Naive thymus-derived CD4-positive, alpha-beta T cell (primary cell): ENCODE measurements at places on chromosomes 6 and 20. TPM values are rescaled to one million over a fixed set of nuclear protein-coding genes. Genes with fewer than 3 reads are reported as not detected.

Gene TMEM200A
- total RNA-seq = 0.56 TPM

Gene PRL
- not detected for total RNA-seq

Gene BNIP5
- not detected for total RNA-seq

Gene DDX43
- total RNA-seq = not detected

Gene KCNK15
- not detected for total RNA-seq

Gene B3GALT4
- total RNA-seq = 16.6 TPM

Gene TGIF2
- total RNA-seq = 41.3 TPM

Gene TMEM217
- 1.6 TPM for total RNA-seq

Gene RNGTT
- total RNA-seq = 26.5 TPM

Gene FERMT1
- total RNA-seq = 0.10 and 0.17 TPM in 2 replicates

- no peak for DNase-seq
Measured at GRCh38 chr6:108671790-108672189, 111.1 kb downstream of the FOXO3 start.

DNA sequence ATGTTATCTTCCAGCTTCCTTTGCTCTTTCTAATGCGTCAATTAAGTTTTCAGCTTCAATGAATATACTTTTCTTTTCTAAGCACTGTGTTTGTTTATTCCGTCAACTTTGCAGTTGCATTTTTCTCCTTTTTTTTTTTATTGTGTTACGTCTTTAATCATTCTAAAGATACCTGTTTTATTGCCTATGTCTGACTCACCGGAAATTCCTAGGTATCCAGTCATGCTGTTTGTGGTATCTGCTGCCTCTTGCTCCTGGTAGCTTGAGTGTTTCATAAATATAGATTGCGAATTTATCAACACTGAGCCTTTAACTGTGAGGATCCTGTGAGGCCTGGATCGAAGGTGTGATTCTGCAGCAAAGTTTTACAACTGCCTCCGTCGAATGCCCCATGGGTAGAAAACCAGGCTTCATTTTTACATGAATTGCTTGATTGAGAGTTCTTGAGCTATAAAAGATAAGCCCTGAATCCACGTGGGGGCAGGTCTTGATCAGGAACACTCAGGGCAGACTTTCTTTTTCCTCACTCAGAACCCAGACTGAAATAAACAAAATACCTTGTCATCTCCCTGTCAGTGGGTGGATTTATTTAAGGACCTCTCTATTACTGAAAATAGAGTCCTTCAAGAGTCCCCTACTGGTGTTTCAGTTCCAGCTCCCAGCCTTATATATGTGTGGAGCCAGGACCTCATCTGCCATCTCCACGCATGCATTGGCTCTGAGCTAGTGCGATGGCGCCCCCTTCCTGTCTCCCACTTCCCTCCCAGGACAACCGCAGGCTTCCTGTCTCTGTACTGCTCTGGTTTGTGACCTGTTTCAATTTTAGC lies 60.1 kb upstream of the LRRC1 start:
- no peak for DNase-seq

DNA sequence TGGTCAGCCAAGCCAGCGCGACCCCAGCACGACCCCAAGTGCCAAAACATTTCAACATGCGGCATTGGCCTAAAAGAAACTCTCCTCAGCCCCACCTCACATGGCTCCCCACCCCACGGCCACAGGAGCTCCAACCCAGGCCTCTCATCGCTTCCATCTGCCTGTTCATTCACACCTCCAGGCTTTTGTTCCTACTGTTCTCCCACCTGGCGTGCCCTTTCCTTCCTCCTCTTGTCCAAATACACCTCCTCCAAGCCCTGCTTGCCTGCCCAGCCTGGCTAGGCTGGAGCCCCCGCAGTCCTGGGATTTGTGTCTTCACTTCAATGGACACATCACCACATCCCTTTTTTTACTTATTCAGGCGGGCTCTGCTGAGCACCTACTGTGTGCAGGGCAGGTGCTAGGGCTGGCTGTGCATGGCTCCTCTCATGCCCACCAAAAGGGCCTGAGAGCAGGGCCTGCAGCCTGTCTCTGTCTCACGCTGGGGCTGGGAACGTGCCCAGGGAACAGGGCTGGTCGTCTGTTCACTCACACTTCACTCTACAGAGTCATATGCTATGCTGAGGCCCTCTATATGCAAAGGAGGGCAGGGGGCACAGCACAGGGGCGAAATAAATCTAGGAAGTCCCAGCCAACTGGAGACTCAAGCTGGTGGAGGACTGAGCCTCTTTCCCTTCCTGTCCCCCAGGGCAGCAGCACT lies 61.1 kb downstream of the GRM4 start:
- no peak for DNase-seq

DNA sequence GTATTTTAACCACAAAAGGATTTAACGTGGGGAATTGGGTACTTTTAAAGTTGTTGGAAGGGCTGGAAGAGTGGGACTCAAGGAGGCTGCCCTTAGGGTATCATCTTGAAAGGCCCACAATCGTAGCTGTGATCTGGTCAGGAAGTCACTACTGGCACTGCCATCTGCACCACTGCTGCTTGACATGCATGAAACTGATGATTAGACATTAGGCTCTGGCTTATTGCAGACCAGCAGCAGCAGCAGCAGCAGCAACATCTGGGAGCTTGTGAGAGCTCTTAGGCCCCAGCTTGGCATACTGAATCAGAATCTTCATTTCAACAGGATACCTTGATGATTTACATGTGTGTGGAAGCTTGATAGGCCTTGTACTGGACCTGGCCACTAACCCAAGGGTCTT lies 68.6 kb downstream of the PHF20 start:
- DNase-seq = no peak

- no peak for DNase-seq
Measured at GRCh38 chr20:57672164-57672563, 37.7 kb downstream of the PMEPA1 start.

DNA sequence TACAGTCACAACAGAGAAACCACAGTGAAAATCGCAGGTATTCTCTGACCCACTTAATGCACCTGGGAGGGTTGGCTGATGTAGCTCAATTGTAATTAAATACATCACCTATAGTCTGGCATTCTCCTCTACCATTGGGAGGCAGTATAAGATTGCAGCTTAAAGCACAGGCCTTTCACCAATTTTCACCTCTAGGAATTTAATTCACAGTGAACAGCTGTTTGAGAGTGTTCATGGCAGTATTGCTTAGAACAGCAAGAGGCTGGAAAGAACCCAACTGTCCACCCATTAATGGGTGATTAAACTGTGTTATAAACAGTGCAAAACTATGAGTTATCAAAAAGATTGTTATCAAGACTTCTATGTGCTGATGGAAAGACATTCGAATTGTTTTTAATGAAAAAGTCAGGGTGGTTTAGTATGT lies 2.0 kb downstream of the EDEM2 start:
- DNase-seq = peak; percentile 62

DNA sequence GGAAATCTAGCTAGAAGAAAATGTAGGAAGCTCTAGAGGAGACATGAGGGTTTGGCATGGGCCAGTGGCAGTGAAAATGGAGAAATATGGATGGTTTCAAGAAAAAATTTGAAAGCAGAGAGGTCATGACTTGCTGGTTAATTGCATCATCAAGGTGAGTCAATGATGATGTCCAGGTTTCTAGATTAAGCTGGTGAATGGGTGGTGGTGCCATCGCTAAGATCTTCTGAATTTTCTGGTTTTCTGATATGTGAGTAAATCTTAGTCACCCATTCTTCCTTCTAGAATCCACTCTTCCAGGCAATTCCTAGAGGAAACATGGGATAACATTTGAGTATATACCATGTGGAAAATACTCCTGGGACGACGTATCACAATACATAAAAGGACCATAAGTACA lies 25.0 kb downstream of the SH3BGRL2 start:
- no peak for DNase-seq

DNA sequence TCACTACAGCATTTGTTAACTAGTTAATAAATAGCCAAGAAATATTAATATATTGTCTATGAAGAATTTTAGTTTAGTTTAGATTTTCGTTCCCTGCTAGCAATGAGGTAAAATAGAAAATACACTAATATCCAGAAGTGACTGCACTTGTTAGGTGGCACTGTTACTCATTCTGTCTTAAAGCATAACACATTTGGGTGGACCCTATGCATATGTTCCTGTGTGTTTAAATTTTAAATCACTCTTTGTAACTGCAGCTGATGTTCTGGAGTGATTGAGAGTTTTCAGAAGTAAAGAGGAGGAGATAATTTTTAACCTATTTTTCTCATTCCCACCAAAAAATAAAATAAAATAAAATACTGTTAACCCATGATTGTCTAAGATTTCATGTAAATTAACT lies 73.9 kb upstream of the SOX4 start:
- DNase-seq = no peak

DNA sequence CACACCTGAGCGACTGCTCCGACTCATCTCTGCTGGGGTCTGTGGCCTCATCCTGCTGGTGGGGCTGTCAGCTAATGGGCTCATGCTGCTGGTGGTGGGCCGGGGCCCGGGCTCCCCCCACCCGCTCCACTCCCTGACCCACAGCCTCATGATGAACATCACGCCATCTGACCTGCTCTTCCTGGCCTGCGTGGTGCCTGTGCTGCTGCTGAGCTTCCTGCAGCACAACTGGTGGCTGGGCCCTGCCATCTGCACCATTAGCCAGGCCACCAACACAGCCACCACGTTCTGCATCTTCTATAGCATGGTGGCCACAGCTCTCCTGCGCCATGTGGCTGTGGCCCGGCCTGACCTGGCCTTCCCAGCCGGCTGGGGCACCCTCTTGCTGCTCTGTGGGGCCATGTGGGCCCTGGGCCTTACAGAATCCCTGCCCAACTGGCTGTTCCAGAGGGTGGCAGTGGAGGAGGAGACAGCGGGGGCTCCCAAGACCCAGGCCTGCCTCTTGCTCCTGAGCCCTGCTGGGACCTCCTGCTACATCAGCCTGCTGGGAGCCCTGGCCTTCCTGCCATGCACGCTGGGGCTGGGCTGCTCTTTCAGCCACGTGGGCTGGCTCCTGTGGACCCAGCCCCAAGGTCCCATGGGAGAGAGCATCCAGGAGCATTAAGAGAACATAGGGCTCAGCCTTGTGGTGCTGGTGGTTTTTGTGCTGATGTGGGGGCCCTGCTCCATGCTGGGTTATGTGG lies 39.6 kb downstream of the RAB44 start:
- DNase-seq = no peak

- no peak for DNase-seq
Measured at GRCh38 chr6:5751525-5752390, 255.0 kb downstream of the NRN1 start.

- DNase-seq = no peak
Measured at GRCh38 chr6:84517741-84518530, 246.5 kb downstream of the TBX18 start.

DNA sequence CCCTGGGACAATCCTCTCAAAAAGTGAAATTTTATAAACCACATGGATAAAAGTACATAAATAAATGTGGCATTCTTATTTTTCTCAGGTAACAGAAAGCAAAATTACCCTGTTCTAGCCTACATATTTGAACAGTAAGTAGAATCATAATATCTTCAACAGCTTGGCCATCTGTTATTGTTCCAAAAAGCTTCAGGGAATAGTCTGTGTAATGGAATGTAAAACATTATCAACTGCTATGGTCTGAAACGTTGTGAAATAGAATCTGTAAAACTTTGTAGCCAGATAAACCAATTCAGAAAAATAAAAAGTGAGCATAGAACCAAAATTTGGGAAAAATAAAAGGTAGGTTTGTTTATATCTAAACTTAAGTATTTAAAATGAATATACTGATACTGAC lies 114.7 kb downstream of the THEMIS start:
- DNase-seq = no peak

DNA sequence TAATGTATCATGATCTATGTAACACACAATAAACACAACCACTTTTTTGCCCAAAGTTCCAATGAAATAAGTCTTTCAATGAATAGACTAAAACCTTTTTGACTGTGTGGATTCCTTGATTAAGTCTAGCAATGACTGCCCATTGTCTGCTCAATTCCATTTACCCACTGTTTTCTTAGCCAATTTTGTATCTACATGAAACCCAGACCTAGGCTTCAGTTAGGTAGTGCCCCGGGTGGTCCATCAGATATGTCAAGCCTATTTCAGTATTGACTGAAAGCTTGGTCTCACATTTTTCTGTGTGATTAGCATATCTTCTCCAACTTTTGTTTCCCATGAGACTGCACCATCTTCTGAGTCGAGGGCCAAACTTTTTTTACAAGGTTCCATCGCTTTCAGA lies 615.0 kb downstream of the C6orf118 start:
- no peak for DNase-seq

DNA sequence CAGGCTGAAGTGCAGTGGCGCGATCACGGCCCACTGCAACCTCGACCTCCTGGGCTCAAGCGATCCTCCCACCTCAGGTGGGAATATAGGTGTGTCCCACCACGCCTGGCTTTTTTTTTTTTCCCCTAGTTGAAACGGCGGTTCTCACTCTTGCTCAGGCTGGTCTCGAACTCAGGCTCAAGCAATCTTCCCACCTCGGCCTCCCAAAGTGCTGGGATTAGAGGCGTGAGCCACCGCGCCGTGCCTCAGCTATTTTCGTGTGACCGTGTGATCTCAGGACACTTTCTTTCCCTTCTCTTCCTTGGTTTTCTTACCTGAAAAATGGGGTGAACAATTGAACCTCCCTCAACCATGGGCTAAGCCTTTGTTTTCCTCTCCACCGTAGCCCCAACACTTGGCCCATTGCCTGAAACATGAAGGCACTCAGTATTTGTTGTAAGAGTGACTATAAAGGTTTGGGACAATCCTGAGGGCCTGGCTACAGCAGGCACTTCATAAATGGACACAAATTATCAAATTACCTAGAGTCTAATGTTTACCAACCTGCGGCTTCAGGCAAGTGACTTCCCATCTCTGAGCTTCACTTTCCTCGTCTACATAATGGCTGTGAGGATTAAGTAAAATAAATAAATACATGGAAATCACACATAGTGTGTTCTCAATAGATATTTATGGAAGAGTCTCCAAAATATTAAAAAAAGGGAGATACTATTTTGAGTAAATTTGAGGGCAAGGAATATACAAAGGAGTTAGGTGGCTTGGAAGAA lies 31.4 kb upstream of the ID1 start:
- DNase-seq = no peak

DNA sequence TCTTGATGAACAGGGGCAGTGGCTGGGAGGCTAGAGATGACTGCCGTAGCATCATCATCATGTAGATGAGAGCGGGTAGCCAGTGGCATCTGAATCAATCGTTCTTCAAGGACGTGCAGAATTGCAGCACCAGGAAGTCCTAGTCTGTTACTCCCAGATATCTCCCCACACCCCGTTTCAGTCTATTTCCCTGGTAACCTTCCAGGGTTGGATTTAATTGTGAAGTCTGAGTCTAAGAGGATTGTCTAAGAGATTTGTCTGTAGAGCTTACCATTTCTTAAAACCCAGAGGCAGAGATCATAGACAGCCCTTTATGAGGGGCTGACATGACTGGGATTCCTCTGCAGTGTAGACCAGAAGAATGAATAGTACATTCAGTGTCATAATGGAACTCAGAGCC lies 16.6 kb upstream of the CD83 start:
- DNase-seq = no peak

DNA sequence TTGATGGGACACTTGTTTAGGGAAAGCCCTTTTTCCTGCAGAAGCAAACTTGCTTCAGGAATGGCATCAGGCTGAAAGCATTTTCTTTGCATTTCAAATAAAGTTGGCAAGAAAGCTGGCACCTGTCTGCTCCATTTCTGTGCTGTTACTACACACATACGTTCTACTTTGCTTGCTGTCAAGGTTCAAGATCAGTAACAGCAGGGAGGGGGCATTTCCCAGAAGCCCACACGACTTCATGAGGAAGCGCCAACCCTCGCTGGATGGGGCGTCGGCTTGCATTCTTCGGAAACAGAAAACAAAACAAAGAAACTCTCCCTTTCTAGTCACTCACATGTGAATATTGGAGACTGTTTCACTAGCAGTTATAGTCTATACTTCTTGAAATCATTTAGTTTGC lies 46.4 kb downstream of the AKAP12 start:
- DNase-seq = no peak
